ENCODE measurements at places on chromosomes 11 and 22.

DNA sequence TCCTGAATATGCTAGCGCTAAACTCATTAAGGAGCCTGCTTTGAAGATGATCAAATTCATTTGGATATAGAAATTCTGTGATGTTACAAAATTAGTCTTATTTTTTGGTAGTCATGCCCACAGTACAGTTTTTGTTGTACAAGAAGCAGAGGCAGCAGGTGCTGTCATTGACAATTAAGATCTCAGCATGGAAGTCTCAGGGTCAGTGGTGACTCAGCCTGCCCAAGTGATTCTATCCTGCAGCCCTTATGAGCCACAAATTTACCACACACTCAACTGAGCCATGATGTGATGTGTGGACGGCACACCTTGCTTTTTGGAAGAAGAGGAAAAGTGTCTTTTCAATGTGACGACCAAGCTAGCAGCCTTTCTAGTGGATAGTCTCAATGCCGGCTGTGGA lies 153.6 kb upstream of the SORL1-AS1 start:
- no peak for DNase-seq

- DNase-seq, result no peak
These were observed 81.0 kb downstream of the SLC36A4 start for GRCh38 chr11:93116641-93117441.

DNA sequence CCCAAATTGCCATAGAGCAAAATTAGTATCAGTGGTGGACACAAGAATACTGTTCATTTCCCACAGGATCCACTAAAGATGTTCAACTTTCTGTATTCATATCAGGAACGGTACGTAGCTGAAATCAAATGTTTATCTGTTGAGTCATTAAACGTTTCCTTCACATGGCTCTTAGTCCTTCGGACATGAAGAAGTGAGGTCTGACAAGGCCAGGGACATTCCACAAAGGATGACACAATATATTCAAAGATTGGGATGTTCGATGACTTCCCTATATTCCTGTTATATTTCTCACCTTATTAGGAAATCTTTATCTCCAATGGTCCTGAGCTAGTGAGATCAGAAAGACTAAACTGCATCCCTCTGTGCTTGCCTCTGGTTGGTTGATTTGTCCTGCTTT lies 129.0 kb downstream of the ETS1 start:
- DNase-seq, result peak; percentile 62

DNA sequence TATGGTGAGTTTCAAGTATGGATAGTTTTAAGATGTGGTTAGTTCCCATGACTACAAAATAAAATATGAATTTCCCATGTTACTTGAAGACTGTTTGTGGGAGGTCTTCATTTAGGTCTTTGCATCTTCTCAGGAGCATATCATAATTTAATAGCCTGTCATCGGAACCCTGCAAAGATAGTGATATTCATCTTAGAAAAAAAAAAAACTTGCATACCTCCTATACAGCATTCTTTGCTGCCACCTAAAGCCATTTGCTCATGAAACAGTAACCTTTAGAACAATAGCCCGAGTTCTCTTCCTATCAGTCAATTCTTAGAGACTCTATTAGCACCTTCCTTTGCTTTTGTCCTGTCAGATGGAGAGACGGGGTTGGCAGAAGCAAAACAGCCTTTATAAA lies 75.3 kb downstream of the ARFGAP2 start:
- DNase-seq, result no peak

DNA sequence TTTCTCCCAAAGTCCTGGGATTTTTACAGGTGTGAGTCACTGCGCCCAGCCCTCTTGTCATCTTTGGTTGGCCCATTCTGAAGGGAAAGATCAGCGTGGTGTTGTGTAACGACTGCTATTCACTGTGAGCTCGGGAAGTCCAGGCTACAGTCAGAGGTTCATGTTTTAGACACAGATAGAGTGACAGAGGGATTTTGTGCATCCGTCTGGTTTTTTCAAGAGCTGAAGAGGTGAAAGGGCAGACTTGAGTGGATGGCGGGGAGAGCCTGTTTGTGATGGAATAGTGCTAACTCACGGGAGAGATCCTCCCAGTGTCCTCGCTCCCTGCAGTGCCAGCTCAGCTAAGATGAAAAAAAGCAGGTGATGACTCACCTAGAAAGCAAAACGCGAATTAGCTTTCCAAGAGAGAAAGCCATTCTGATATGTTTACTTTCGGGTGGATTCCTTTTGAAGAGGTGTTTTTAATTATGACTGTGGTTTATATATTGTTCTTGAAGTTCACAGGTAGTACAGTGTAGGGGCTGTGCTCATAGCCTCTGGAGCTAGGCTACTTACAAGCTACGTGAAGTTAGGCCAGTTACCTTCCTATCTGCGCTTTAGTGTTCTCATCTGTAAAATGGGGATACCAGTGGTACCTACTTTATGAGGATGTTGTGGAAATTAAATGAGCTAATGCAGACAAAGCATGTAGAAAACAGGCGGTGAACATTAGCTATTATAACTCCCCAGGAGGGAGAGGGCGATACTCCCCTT lies 67.2 kb downstream of the C11orf91 start:
- DNase-seq, result no peak

DNA sequence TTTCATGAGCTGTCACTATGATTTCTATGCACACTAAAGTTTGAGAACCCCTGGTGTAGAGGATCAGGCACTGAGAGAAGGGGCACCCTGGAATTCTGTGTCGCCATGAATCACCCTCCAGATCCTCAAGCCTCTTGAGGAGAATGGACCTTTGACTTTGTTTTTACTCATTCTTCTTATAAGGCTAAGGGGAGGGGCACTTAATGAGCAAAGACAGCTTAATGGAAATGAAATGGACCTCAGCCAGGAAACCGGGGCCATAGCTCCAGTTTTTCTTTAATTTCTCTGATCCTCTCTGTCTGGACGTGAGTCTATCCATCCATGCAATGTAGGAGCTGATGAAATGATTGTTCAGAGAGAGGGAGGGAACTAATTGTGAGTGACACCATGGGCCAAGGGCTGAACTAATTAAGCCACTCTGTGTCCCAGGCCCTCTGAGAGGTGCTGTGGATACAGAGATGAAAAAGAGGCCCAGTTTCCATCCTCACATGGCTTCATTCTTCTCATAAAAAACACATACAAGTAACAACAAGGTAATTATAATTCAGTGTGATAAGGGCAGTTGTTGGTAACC lies 32.8 kb downstream of the OR2AT4 start:
- DNase-seq, result no peak
